ENCODE measurements at places on chromosomes 16 and 17.

DNA sequence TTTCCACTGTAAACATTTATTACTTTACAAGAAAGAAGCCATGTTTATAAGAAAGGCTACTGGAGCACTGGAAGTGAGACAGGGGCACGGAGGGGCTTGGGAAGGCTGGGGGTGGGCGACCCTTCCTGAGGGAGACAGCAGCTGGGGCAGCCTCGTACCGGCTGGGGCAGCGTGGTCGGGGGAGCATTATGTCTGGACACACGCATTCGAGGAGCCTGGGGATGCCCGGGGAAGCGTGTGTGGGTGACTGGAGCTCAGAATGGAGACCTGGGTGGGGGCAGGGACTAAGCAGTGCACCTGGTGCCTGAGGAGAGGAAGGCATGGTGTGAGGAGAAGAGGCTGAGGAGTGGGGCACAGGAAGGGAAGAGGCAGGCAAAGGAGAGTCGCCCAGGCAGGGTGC, 64.5 kb downstream of the SRCIN1 start:
- DNase-seq = no peak

- no peak for DNase-seq
These were observed 368.5 kb downstream of the KIF2B start for GRCh38 chr17:54191261-54191660.

DNA sequence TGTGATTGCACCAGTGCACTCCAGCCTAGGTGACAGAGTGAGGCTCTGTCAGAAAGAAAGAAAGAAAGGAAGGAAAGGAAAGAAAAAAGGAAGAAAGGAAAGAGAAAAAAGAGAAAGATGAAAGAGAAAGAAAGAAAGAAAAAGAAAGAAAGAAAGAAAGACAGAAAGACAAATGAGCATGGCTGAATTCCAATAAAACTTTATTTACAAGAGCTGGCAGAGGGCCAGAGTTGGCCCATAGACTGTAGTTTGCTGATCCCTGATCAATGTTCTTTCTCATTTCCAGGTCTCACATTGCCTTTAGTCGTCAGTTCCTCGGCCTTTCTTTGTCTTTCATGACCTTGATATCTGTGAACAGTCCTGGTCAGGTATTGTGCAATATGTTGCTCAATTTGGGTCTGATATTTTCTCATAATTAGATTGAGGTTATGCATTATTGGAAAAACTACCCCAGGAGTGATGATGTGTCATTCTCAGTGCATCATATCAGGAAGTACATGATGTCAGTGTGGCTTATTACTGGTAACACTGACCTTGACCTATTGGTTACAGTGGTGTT, 68.5 kb upstream of the MED9 start:
- DNase-seq = no peak

DNA sequence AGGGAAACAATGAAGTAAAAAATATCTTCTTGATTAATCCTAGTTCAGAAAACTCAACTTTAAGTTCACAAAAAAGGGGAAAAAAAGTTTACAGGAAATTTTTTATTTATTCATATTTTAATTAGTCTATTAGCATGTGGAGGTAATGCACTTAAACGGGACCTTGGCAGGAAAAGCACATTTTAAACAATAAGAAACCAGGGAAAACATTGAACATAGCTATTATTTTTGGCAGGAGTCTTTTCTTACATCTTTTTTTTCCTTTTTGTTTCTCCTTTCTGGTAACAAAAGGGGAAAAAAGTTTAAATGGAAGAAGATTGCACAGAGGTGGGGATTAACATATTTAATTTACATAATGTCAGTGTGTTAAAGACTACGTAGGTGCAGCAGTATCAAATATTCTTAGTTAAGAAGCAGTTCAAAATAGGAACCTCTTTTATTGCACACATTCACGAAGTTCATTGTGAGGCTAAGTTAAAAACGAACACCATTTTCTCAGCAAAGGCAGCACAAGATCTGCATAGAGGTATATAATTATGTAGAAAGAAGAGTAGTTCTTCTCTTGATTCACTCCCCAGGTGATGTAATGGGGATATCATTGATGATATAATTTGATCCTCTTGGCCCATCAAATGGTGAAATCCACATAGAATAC, 940.5 kb downstream of the CDH11 start:
- DNase-seq = no peak

GRCh38 chr17:78828470-78829185, 12.0 kb downstream of the USP36 start:
- no peak for DNase-seq

- peak; percentile 12 for DNase-seq
These were observed 10.8 kb upstream of the TLCD3B start for GRCh38 chr16:30041841-30042240.

GRCh38 chr16:69031877-69032301, 73.6 kb upstream of the HAS3 start:
- DNase-seq = no peak

DNA sequence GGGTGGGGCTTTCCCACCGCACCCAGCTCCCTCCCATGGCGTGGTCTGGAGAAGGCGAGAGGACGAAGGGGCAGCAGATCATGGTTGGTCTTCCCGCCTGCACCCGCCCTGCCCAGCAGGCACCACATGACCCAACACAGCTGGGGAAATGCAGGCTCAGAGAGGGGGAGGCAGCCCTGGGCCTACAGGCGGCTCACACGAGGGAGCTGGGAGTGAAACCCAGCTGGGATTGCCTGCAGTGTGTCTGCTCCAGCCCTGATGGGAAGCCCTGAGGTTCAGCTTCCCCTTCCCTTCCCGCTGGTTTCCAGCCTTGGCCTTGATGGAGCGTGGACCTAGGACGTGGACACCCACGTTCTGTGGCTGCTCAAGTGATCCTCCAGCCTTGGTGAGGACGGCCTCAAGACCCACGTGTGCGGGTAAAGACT, 20.0 kb upstream of the PABPN1L start:
- DNase-seq = no peak

- DNase-seq = no peak
These were observed 20.8 kb downstream of the NPRL3 start for GRCh38 chr16:117379-118365.

DNA sequence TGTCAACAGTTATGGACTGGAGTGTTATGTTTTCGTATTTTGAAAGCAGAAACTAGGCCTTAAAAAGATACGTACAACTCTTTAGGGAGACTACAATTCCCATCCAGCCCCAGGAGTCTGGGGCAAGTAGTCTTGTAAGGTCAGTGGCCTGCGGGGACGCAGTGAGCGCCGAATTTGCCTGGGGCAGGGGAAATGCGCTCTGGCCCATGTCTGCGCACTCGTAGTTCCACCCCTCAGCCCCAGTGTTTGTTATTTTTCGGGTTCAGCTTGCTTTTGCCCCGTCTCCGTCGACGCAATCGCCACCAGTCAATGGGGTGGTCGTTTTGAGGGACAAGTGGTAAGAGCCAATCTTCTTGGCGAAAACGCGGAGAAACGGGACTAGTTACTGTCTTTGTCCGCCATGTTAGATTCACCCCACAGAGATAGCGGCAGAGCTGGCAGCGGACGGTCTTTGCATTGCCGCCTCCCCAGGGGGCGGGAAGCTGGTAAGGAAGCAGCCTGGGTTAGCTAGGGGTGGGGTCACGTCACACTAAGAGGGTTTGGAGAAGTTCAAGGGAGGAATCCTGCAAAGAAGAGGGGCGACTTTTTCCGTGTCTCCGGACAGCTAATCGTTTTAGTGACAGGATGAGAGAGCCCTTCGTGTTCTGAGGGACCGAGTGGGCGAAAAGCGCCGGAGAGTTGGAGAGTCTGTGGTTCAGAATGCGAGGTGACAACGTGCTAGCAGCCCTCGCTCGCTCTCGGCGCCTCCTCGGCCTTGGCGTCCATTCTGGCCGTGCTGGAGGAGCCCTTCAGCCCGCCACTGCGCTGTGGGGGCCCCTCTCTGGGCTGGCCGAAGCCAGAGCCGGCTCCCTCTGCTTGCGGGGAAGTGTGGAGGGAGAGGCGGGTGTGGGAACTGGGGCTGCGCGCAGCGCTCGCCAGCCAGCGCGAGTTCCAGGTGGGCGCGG, 1.1 kb upstream of the BRCA1 start:
- DNase-seq = no peak

DNA sequence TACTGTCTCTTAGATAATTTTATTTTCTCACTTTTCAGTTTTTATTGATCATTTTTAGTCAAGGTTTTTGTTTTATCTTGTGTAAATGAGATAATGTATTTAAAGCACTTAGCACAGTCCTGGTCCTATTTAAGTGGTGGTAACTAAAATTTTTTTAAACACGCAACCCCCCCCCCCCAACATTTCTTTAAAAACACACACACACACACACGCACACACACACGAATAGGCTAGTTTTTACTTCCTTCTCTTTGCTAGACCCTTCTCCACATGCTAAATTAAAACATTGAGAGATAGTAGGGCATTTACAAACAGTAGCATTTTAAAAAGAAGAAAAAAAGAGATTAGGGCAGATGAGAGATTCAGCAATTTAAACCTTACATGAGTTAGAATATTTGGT, 5.0 kb downstream of the NFATC3 start:
- DNase-seq = no peak

DNA sequence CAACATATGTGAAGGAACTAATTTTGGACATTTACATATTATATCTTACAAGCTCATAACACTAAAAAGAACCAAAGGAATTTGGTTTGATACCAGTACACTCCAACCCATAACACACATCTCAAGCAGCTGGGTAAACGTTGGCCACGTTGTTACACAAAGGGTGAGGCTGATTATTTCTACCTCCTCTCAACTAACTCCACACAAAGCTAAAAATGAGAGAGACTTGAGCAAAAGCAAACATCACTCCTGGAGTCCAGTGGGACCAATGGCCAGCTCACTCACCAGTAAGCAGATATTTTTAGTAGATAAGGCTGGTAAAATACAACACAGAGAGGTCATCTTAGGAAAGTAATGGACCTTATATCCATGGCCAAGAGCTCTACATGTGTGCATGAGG, 207.6 kb downstream of the MRTFB start:
- no peak for DNase-seq

DNA sequence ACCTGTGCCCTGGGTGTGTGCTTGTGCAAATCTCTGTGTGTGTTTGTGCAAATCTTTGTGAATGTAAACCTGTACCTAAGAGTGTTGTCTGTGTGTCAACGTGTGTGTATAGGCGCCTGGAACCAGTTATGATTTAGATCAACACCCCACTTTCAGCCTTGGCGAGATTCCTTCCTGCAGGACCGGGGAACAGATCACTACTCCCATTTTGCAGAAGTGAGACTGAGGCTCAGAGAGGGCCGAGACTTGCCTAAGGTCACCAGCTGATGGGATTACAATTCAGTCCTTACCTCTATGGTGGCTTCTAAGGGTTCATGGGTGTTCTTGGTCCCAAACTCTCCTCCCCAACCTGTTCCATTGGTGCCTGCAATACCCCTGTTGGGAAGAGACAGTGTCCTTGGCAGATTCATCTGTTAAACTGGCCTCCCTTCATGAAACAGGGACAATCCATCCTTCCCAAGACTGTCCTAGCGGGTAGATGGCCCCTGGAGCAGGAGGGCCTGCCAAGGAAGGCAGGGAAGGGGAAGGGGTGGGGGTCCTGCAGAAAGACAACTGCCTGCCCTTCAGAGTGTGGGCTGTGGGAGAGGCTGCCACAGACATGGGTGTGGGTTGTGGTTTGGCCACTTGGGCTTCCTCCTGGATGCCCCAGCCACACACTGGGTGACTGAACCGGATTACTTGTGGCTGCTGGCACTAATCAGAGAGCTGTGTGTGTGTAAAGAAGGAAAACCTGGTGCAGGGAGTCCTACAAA, 6.9 kb upstream of the MAPK7 start:
- DNase-seq = no peak

DNA sequence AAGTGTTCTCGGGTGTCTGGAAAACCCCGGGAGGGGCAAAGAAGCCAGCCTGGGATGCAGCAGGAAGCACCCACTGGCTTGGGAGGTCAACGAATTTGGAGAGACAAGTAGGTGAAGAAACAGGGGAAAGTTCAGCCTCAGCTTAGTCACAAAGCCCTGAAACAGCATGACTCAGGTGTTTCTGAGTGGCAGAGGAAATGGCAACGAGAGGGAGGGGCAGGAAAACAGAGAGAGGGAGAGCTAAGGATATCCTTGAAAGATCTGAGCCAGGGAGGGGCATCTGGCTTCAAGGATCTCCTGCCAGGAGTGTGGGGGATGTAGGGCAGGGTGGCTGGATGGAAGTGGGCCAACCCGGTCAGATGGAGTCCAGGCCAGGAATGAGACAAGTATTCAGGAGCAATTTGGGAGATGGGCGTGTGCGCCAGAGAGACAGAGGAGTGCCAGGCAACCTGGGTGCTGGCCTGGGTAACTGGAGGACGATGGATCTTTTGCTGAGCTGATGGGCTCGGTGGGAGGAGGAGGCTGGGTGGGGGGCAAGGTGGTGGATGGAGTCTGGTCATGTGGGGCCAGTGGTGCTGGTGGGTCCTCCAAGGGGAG, 27.2 kb downstream of the ABCC3 start:
- no peak for DNase-seq

DNA sequence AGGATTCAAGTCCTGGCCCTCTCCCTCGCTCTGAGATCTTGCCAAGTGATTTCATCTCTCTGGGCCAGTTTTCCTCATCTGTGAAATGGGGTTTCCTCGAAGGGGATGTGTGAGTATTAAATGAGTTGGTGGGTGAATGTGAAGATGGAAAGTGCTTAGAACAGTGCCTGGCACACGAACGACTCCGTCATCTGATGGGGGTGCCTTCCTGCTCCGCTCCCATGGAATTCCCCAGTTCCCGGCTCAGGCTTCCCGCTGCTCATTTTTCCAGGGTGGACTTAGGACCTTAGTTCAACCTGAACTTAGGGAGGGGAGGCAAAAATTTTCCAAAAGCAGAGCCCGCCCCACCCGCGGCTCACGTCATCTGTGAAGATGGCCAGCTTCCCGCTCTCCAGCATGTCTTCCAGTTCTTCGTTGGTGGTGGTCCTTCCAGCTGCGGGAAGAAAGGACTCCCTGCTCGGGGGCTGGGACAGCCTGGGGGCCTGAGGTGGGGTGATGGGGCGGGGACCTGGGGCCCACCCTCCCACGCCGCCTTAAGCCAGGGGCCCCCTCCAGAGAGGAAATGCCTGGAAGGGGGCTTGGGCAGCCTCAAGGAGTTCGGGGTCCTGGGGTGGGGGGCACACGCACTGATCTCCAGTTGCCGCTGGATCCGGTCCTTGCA, 11.4 kb downstream of the HSD3B7 start:
- no peak for DNase-seq

DNA sequence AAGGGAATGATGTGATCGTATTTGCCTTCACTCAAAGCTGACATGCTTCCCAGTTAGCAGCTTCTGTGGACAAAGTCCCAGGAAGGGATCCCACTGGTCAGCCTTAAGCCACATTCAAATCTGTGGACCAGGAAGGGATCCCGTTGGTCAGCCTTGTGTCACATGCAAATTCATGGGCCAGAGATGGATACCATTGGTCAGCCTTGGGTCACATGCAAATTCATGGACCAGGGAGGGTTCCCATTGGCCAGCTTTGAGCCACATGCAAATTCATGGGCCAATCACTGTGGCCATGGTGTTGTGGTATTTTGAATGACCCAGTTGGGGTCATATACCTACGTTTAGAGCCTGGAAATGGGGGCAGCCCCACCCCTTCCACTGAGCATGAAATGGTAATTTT, 201.6 kb downstream of the HS3ST4 start:
- DNase-seq = no peak
